ENCODE measurements at places on chromosomes 5 and 9.

GRCh38 chr9:120438111-120438510 lies 141.9 kb downstream of the CDK5RAP2 start:
- no peak for DNase-seq

- DNase-seq = no peak
Observed at GRCh38 chr5:177378884-177379883, 5.0 kb upstream of the SLC34A1 start.

- DNase-seq = no peak
Observed at GRCh38 chr5:43348207-43348606, 35.0 kb upstream of the HMGCS1 start.

- no peak for DNase-seq
Observed at GRCh38 chr5:73420666-73421065, 27.9 kb downstream of the FOXD1 start.

DNA sequence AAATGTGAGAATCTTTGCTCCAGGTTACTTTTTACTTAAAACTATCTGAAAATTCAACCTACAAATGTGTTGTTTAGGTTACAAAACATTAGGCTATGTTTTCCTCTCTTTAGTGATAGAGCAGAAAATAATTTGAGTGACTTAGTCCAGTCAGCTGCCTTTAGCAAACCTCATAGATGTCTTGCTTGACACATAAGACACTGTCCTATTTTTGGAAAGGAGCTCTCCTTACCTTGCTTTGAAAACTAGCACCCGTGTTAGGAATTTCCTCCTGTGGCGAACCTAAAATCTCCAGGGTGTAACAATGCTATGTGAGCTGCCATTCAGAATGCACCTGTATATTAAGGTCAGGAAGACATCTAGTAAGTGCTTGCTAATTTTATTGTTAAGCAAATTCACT lies 221.2 kb upstream of the CD180 start:
- DNase-seq = no peak

DNA sequence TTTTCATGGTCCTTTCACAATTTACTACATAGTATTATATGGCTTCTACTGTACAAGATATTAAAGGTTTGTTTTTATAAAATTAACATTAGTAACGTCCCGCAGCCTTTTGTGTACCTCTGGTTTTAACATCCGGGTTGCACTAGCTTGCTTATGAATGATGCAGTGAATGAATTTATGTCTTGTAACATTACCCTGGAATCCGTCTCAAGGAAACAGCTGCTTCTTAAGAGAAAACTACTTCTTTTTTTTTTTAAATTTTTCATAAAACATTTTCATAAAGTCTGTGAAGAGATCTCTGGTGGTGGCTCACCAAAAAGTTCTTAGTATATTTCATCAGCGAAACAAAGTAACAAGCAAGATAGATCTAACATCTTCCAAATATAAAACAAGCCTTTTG lies 23.6 kb downstream of the MARCHF3 start:
- DNase-seq = no peak

All from tibial nerve (tissue), 4 donors.